SHP77 treated with DMSO at 0.1 percent for 48 hours (cell line): ENCODE measurements at places on chromosomes 7 and 10.

DNA sequence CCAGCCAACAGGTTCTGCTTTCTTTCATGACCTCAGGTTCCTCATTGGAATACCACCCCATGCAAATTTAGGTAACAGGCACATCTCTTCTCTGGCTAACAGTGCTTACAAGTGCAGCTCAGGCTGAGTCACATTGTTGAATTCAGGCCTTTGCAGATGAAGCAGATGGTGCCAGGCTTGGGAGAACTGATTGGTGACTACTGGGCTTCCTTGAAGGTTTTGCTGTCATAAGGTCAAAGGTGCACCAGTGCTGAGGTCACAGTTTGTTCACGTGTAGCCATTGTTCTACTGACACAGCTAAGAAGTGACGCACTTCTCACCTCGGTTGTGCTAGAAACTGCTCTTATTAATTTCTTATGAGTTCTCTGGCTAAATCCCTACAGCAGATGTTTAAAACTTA lies 128.6 kb upstream of the BMPER start:
- no peak for DNase-seq

DNA sequence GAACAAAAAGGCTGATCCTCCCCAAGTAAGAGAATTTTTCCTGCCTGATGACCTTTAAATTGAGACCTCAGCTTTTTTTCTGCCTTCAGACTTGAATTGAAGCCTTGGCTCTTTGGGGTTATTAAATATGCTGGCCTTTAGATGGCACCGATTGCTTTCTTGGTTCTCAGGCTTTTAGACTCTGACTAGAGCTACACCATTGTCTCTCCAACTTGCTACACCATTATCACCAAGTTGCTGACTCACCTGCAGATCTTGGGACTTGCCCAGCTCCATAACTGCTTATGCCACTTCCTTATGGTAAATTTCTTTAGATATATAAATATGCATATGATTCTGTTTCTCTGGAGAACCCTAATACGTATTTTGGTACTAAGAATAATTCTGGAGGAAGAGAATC lies 3.1 kb upstream of the ABCA13 start:
- DNase-seq: no peak

- no peak for DNase-seq
Measured at GRCh38 chr7:133625046-133625445, 372.2 kb downstream of the EXOC4 start.

DNA sequence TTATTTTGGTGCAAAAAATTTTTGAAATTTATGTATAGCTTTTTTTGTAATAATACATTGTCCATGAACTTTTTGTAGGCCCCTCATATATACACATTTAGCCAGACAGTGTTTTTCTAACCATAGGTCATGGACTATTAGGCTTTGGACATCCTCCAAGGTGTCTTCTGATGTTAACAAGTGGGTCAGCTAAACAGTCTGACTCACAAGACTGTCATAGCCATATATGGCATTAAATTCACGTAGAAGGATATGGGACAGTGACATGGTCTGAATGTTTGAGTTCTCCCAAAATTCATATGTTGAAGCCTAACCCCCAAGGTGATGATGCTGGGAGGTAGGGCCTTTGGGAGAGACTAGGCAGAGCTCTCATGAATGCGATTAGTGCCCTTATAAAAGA lies 14.0 kb upstream of the NUB1 start:
- no peak for DNase-seq

DNA sequence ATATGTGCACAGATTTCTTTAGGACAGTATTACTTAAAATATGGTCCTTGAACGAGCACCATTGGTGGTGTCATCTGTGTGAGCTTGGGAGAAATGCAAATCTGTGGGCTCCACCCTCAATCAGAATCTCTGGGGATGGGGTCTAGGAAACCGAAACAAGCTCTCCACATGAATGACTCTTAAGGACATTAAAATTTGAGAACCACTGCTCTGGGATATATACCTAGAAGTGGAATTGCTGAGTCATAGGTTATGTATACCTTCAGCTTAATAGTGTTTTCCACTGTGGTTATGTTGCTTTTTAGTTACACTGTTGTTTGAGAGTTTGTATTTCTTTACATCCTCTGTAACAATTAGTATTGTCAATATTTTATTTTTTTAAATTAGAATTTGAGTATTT lies 24.0 kb downstream of the ZNRF2 start:
- DNase-seq: peak; percentile 24

DNA sequence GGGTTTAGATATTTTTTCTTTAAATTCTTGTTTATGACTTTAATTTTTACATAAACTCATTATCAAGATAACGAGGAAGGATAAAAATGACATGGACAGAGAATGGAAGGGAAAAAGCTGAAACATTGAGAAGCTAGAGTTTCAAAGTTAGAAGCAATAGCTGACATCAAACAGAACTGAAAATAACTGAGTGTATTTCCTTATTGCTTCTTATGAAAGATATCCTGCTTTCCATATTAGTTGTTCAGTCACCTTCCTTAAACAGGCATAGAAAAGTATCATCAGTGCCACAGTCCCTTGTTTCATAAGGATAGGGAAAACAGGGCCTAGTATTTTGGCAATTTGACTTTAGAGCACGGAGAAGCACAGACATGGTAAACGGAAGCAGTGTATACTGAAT lies 460.5 kb upstream of the GHITM start:
- DNase-seq: no peak
